ENCODE measurements at places on chromosomes 1 and 21.

DNA sequence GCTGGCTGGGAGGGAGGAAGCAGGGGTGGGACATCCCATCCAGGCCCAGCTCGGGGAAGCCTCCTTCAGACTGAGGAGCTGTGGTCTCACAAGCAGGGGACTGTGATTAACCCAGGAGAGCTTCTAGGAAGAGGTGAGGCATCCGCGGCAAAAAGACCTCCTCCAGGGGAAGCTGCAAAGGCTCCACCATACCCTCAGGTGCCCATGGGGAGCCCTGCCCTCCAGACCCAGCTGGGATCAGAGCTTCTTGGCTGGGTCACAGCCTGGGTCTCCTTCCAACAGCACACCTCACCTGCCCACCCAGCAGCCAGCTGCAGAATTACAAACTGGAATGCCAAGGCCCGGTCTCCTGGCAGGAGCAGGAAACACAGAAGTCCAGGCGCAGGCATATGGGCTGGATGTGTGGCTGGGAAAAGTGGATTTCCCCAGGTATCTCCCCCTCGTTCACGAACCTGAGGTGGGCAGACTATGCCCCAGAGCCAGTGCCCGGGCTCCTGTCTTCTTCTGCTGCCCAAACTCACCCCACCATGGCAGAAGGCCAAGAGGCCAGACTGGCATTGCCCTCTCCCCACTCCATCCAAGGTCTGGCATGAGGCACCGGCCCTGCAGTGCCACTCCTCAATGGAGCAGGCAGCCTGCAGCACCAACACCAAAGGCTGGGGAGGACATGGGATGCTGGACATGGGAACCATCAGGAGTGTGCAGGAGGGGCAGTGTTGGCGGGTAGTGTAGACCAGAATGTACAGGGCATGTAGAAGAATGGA lies 15.4 kb upstream of the ARF1 start:
- DNase-seq: no peak

DNA sequence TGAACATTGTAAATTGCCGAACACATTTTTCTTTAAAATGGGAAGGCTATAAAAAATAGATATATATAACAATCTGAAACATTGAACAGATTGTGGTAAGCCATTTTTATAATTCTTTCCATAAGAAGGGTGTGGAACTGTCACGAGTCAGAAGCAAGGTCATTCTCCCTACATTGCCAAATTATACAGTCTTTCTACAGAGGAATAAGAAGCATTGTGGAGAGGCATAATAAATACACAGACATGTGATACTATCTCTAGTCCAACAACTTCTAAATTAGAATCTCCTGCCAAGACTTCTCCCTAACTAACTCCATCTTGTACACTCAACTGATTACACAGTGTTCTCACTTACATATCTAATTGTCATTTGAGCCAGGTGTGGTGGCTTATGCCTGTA lies 227.9 kb downstream of the CENPF start:
- no peak for DNase-seq

GRCh38 chr1:89530444-89531089 lies 5.9 kb downstream of the LRRC8B start:
- no peak for DNase-seq

DNA sequence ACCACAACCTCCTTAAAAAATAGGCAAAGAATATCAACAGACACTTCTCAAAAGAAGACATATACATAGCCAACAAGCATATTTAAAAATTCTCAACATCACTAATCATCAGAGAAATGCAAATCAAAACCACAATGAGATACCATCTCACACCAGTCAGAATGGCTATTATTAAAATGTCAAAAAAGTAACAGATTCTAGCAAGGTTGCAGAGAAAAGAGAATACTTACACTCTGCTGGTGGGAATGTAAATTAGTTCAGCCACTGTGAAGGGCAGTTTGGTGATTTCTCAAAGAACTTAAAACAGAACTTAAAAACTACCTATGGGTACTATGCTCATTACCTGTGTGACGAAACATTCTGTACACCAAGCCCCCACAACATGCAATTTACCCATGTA lies 20.7 kb downstream of the CD1B start:
- DNase-seq: no peak

DNA sequence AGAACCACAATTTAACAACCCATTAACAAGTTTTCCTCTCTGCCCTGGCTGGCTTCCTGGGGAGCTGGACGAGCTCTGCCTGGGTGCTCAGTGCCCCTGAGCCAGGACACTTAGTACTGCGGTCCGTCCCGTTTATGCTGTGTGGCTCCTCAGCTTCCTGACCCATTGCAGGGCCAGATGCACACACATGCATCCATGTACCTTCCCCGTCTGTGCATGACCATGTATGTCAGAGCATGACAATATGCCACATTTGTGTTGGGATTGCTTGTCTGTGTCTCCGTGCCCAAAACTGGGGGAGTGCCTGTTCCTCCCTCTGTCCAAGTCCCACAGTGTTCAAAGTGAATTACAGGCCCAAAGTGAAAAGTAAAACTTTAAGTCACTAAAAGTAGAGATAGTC lies 9.7 kb upstream of the TFF3 start:
- DNase-seq: no peak
